GOT3 (cell line): ENCODE measurements at places on chromosomes 6 and 20.

DNA sequence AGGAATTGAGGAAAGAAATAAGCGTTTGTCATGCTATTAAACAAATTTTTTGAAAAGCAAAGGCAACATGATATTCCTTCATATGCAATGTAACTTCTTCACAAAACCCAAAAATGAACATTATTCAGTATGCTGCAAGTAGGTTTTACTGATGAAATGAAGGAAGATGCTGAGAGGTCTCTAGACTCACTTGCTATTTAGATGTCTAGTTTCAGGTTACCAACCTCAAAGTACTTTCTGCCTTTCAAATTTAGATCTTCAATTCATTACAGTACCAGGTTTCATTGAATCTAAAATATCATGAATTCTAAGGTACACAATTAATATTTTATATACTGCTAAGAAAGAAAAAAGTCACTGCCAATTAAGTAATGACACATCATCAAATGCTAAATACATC is 39.9 kb downstream of the MYO6 start:
- DNase-seq = no peak

DNA sequence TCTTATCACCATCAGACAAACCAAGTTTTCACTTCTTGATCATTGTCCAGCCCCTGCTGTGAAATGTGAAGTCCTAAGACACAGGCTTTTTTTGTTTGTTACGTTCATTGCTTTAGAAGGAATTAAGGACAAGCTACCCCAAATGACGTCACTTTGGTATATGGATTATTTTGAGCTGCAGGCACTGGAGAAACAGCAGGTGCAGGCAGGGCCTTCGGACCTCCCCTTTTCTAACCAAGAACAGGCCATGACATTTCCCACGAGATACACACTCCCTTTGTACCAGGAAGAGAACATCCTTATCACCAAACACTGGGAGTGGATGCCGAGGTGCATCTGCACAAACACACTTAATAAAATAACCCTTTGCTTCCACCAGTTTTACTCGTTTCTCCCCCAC is 418.0 kb upstream of the SULF2 start:
- no peak for DNase-seq

DNA sequence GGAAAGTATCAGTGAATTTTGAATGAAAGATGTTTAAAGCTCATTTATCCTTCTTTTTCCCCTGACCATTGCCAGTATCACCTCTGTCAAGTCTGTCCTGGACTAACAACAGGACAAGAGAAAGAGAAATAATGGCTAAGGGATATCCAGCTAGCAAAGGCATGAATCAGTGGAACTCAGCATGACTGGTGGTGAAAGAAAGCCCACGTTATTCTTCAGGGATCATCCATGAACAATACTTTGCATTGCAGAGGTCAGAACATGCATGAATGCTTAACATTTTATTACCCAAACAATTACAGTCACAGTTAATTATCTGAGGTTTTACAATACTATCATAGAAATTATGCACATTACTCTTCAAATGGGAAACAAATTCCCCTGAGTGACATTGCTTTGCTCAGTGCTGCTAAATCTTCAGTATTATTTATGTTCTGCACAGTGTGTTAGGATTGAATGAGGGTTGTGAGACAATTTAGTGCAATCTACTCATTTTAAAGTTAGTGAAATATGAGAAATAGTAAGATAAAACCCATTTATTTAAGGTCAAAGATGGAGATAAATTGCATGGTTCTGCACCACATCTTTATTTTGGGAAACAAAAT is 350.7 kb downstream of the KHDRBS2 start:
- DNase-seq = no peak

DNA sequence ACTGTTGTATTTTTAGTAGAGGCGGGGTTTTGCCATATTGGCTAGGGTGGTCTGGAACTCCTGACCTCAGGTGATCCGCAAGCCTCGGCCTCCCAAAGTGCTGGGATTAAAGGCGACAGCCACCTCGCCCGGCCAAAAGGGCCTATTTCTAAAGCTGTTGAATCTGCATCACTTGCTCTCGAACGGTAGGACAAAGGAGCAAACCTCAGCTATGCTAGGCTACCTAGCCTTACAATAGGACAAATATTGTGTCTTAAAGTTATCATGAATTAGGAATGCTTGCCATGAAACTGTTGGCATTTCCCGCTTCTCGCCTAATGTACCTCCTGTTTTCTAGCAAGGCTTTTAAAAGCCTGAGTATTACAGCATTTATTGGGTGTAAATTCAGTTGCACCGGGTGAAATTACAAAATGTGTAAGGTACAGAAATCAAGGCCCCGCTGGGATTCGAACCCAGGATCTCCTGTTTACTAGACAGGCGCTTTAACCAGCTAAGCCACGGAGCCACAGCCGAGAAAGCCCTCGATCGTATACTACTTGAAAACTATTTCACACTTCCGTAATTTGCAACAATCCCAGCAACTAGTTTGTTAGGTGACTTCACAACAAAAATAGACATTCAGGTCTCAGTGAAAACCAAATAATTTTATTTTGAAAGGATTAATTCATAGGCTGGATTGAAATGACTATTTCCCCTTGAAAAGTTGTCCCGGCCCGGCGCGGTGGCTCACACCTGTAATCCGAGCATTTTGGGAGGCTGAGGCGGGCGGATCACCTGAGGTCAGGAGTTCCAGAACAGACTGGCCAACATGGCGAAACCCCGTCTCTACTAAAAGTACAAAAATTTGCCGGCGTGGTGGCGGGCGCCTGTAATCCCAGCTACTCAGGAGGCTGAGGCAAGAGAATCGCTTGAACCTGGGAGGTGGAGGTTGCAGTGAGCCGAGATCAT is 211.6 kb upstream of the ZNF184 start:
- no peak for DNase-seq

- DNase-seq = no peak
Measured at GRCh38 chr6:38234141-38234540, 405.6 kb downstream of the BTBD9 start.

GRCh38 chr20:21301940-21302663 is 1.0 kb upstream of the XRN2 start:
- no peak for DNase-seq

- DNase-seq = no peak
Measured at GRCh38 chr20:63854069-63854765, 7.1 kb upstream of the ABHD16B start.

- no peak for DNase-seq
Measured at GRCh38 chr20:53708129-53708968, 114.7 kb upstream of the ZNF217 start.

DNA sequence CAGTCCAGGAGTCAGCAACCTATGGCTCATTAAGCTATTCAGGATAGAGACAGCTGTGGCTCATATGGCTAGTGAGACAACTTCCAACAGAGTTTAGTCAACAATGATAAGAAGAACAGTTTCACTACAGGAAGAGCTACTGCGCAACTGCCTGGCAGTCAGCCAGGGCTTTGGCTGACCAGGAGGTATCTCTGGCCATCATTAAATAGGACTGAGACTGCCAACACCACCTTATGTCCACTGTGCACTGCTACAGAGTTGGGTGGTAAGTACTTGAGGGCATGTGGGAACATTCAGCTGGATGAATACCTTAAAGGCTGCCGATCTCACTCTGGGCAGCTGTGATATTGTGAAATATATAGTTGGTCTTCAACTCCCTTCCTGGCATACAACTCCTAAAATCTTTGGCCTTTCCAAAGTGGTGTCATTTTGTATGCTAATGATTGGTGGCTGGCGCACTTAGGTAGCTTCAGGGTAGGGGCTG is 52.2 kb upstream of the FAM83C start:
- no peak for DNase-seq

DNA sequence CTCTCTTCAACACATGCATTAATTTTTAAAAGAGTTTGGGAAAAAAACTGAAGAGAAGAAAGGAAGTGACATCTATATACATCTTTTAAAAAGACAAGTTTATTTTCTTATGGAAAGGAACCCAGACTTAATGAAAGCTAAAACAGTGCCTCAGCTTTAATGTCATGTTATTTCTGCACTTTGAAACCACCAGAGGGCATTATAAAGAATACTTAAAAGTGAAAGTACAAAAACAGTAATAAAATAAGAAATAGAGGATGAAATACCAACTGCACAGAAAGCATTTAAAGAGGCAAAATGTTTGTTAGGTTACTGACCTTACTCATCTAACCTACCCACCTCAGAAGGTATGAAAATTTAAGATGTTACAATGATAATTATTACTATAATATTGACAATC is 98.8 kb downstream of the HUS1B start:
- no peak for DNase-seq

DNA sequence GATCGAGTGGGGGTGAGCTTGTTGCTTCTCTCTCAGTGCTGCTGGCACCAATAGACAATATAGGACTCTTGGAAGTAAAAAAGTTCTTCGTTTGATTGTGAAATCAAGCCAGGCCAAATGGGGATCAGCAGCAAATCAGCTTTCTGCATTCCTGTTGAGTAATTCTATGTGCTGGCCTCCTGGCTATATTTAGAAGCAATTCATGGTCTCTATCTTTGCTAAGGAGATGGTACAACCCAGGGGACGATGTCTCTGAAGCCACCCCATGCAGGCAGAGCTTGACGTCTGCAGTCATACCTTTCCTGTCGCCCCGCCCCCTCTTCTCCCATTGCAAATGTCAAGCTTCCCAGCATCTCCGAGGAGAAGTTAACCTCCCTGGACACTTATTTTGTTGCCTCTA is 199.1 kb downstream of the SCP2D1 start:
- DNase-seq = no peak

- no peak for DNase-seq
Measured at GRCh38 chr6:42306439-42307140, 88.9 kb upstream of the MRPS10 start.

- no peak for DNase-seq
Measured at GRCh38 chr6:135506270-135506997, 8.9 kb upstream of the AHI1 start.

DNA sequence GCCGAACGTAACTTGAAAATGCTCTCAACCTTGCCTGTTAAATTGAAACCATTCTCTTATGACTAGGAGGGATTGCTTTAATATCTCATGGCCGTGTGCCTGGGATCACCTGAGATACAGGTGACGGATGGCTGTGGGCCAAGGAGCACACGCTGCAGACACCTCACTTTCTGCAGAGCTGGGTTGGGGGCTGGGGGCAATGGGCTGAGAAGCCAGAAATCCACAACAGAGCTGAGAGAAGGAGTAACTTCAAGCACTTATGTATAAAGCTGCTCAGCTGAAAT is 170.9 kb downstream of the DTNBP1 start:
- no peak for DNase-seq
